ENCODE measurements at places on chromosomes 7 and 10.

DNA sequence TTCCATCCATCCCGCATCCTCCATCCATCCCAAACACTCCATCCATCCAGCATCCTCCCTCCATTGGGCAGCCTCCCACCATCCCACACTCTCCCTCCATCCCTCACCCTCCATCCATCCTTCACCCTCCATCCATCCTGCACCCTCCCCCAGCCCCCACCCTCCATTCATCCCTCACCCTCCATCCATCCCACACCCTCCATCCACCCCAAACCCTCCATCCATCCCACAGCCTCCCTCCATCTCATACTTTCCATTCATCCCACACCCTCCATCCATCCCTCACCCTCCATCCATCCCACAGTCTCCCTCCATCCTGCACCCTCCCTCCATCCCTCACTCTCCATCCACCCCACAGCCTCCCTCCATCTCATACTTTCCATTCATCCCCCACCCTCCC, 60.4 kb downstream of the FOXI2 start:
- DNase-seq, result no peak
- no peaks in the 10 kb centered on the region for H3K4me1 ChIP-seq
- peaks cover 8% of the 10 kb centered on the region for H3K27me3 ChIP-seq
- no peaks in the 10 kb centered on the region for H3K36me3 ChIP-seq
- H3K27ac ChIP-seq, result no peak overlapping the region

DNA sequence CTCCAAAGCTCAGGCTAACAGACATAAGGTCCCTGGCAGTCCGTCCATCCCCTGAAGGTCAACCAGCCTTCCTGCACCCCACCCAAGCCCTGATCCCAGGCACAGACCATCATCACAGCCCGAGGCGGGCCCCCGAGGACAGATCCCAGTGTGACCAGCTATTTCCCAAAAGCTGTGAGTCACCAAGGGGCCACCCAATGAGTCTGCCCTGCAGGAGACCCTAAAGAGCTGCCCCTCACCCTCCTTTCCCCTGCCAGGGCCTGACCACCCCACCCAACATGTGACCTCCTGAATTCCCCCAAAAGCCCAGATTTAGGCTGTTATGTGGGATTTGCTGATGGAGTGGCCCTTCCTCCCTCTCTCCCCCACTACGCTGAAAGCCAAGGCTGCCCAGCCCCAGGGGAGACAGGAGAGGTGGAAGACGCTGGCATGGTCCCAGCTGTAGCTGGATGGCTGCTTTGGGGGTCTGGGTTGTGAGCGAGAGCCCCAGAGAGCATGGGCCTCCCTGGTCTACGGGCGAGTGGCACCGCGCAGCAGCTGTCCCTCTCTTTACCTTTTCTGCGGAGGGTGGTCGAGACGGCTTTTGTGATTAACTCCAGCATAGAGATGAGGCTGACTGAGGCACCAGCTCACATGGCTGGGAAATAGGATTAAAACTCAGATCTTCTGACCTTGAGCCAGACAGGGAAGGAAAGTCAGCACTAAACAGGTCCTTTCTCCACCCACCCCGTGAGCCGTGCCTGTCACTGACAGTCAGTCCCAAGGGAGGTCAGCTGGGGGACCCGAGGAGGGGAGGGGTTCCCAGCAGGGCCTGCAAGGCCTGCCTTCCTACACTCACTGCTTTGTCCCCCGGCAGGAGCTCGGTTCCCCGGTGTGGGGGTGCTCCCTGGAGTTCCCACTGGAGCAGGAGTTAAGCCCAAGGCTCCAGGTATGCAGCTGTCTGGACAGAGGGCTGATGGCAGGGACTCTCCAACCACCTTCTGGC, 16.7 kb downstream of the ELN start:
- no peak for DNase-seq
- H3K4me3 ChIP-seq, result no peak overlapping the region
- peaks cover 4% of the 10 kb centered on the region for H3K27me3 ChIP-seq
- no peaks in the 10 kb centered on the region for H3K36me3 ChIP-seq

- peaks cover 2% of the 10 kb centered on the region for H3K4me1 ChIP-seq
- no peak overlapping the region for H3K27ac ChIP-seq
- H3K36me3 ChIP-seq, result peaks cover 34% of the 10 kb centered on the region
- no peak for DNase-seq
Measured at GRCh38 chr10:121833387-121833786, 94.4 kb downstream of the ATE1 start.

GRCh38 chr10:85594239-85594638, 772.4 kb downstream of the GRID1 start:
- no peak overlapping the region for H3K27ac ChIP-seq
- no peaks in the 10 kb centered on the region for H3K36me3 ChIP-seq
- peaks cover 5% of the 10 kb centered on the region for H3K4me1 ChIP-seq

Data from memory B cell (primary cell).